Effector memory CD4-positive, alpha-beta T cell (primary cell): ENCODE measurements at places on chromosomes 7 and 10.

DNA sequence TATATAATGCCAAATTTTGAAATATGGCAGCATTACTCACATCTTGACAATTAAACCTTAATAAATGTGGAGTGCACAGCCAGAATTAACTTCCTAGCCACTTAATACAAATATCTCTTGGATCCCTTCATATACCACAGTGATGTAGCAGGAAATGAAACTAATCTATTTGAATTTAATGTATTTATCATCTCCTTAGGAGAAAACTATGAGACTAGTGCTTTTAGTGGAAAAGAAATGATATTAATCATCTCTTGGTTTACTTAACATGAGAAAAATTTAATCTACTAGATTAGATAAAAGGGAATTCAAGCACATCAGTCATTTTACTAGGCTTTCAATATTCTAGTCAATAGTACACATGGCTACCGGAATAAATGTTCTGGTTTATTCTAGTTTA is 55.7 kb upstream of the GPR22 start:
- no peak for DNase-seq

DNA sequence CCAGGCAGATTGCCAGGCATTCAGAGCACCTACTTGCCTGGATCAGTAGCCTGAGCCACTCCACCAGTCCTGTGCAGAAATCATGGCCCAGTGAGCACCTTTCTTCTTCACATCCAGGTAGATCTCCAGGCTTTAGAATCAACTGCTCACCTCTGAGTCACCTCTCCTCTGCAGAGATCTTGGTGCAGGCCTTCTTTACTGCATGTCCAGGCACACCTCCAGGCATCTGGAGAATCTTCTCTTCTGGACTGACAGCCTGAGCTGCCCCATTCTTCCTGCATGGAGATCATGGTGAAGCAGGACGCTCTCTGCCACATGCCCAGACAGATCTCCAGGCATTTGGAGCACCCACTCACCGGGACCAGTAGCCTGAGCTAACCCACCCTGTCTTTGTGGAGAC is 894.5 kb upstream of the MBL2 start:
- no peak for DNase-seq

DNA sequence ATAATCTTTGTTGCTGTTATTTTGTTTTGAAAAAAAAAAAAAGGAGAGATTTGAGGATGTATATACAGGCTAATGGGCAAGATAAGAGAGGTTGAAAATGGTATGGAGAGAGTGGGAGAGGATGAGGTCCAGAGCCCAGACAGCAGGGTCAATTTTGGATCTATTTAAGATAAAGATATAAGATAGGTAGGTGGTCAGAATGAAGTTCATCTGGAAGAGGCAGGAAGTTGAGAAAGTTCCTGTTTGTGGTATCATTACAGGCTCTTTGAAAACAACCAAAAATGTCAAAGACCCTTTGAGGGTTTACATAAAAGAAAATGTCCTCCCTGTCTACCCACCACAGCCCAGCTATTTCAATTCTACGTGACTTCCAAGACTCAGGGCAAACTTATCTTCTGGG is 7.5 kb downstream of the CEP41 start:
- no peak for DNase-seq

GRCh38 chr10:75765789-75766096 is 334.3 kb downstream of the LRMDA start:
- no peak for DNase-seq

GRCh38 chr7:46189255-46189790 is 268.3 kb upstream of the IGFBP3 start:
- DNase-seq: no peak

- no peak for DNase-seq
These were observed 184.3 kb upstream of the MBL2 start for GRCh38 chr10:52956861-52957260.

GRCh38 chr10:3524086-3524960 is 260.7 kb downstream of the KLF6 start:
- DNase-seq: no peak

GRCh38 chr7:34916267-34916666 is 121.0 kb downstream of the DPY19L1 start:
- no peak for DNase-seq
